8988T (cell line): ENCODE measurements at places on chromosomes 11 and 22.

- no peak for DNase-seq
These were observed 81.1 kb downstream of the PGR start for GRCh38 chr11:101048479-101048878.

DNA sequence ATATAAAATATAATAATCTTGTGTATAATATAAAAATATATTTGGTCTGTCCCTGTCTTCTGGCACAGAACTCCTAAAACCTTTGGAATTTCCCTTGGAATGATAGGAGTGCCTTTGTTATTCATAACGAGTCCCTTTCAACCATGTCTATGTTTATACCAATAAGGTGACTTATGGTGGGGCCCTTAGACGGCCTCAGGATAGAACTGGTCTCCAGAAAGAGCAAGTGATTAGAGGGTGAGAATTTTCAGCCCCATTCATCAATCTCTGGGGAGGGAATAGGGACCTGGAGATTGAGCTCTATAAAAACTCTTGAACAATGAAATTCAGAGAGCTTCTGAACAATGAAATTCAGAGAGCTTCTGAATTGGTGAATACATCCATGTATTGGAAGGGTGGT is 18.4 kb upstream of the PICALM start:
- no peak for DNase-seq

DNA sequence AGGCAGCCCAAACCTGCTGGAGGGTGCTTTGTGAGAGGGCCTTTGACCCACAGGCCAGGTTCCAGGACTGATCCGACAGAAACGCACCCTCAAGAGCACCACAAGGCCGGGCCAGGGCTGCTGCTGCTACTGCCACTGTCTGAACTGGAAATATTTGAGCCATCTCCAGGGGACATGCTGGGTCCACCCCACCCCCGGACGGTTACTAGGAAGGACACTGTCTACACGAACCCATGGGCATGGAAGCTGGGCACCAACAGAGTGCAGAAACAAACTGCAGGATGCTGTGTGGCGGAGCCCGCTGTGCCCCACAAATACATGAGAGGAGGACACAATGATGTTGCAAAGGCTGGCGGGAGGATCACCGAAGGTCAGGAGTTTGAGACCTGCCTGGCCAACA is 283.7 kb downstream of the CTTN start:
- no peak for DNase-seq

DNA sequence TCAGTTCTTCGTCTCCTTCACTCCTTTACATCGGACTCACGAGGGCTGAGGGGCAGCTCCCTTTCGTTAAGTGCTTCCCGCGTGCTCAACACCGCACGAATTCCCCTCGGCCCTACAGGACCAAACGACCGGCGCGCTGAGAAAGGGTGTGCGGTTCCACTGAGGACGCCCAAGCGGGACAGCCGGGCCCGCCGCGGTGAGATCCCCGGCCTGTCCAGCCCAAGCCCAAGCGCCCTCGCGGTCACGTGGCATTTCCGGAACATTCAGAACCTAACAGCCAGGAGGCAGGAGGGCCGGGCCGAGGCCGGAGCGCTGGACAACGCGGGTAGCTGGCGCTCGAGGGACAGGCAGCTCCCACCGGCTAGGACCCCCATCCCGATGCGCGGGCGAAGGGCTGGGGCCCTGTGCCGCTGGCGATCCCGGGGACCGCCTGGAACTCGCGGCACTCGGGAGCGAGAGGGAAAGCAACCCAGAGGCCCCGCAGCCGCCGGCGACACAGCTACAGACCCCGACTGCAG is 737 bp upstream of the STIP1 start:
- no peak for DNase-seq

DNA sequence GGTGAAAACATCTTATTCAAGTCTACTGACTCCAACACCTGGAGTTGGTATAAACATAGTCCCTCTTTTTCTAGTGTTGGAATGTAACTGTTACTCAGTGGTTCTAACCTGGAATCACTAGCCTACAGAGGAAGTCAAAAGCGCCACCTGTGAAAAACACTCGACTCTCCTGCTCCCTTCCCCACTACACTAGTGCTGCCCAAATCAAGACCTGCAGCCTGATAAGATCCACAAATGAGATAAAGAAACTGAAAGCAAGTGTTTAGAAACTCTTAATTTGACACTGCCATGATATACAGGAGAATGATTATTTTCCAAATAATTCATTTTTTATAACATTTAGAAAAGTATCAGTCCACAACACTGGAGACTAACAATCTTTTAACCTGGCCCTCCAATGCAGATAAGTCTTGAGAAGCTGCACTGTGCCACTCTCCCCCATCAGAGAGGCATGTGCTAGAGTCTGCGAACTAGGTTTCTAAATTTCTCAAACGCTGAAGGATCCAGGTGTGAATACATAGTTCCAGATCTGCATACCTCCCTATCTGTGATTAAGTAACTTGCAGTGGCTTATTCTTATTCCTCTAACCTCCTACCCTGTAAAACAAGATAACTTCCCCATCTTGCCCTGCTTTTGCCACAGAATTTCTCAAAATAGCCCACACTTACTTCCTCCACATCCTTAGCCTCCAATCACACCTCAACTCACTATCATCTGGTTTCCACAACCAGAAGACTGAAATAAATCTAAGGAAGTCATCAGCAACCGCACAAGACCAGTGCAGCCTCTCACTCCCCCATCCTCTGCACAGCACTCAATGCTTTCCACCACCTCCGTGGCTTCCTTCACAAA is 88.1 kb downstream of the RRAS2 start:
- no peak for DNase-seq

DNA sequence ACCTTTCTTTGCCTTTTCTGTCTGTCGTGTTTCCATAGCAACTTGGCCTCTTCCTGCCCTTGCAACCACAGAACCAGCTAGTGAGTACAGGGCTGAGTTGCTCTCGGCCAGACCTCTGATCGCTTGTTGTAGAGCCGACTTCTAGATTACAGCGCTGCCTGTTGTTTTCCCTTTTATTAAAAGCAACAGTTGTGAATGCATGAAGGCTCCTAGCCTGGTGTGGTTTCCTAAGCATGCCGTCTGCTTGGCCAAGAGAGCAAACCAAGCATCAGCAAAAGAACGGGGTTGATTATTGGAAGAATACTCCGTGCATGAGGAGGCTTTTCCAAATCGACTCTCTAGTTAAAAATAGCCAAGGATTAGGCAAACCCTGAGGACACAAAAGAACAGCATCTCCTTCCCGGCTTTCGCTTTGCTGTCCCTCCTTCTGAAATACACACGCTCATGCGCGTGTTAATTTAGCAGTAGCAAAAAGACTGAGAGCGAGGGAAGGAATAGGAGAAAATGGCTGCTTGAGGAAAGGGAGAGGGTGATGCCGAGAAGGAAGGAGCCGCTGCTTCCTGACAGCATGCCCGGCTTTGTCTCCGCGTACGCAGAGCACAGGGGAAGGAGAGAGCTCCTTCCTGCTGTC is 71.5 kb upstream of the TTC12 start:
- no peak for DNase-seq

DNA sequence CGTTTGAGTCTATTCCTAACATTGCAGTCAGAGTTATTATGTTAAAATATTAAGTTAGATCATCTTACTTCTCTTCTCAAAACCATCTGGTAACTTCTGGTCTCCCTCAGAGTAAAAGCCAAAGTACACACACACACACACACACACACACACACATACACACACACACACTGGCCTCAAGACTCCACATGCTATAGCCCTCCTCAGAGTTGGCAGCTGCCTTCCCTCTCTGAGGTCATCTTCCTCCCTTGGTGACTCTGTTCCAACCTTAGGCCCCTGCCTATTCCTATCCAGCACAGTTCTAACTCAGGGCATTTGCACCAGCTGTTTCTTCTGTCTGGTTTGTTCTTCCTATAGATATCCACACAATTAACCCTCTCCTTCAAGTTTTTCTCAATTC is 272.0 kb upstream of the SESN3 start:
- DNase-seq: no peak

DNA sequence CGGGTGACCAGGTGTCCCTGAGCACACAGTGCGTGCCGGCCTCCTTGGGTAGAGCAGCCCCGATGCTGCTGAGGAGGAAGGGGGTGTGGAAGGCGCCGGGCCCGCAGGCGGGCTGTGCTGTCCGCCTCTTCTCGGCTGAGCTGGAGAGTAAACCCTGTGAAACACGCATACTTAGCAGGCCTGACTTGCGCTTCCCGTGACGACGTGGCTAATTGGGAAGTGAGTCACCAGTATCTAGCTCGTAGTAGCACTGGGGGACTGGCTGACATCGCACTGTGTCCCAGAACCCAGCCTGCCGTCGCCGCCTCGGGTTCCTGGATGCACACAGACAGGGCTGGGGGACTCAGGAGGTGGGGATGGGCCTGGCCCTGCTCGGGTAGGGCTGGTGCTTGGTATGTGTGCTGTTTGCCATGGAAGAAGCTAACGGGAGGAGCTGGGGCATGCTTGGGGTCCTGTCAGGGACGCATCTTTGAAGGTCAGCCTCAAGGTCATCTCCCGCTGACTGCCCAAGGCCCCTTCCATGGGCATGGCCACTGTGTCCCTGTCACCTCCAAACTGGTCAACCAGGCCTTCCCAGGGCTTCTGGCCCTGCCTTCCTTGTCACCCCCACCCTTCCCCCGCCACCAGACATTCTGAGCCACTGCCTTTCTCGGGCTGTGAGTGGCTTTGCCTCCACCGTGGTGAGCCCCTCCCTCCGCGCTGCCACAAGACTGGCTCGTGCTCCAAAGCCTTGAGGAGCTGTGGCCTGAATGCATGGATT is 1327.0 kb downstream of the BRD1 start:
- DNase-seq: no peak

GRCh38 chr22:42620084-42620483 is 5.4 kb upstream of the POLDIP3 start:
- no peak for DNase-seq

DNA sequence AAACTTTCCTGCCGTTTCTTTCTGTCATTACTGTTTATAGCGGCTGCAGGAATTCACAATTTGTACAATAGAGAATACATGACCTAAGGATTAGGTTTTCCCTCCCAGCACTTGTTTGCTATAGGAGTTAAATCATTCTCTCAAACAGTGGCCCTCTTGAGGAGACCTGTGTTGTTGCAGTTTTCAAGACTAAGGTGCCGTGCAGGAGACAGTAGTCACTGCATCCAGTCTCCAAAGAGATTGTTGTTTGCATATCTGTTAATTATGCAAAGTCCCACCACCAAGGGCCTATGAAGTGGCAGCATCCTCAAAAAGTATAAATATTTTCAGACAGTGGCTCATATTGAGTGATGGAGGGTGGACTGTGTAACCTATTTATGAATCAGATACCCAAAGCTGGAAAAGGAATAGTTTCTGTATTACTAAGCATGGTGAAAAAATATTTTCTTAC is 2.3 kb downstream of the PRSS23 start:
- no peak for DNase-seq

- DNase-seq: no peak
These were observed 6.4 kb upstream of the DPP3 start for GRCh38 chr11:66473608-66474515.

GRCh38 chr22:39738746-39739145 is 154.8 kb downstream of the ENTHD1 start:
- no peak for DNase-seq

GRCh38 chr11:68106165-68106940 is 14.8 kb downstream of the CHKA start:
- DNase-seq: no peak

- no peak for DNase-seq
These were observed 72.5 kb downstream of the MICAL2 start for GRCh38 chr11:12182676-12183541.

DNA sequence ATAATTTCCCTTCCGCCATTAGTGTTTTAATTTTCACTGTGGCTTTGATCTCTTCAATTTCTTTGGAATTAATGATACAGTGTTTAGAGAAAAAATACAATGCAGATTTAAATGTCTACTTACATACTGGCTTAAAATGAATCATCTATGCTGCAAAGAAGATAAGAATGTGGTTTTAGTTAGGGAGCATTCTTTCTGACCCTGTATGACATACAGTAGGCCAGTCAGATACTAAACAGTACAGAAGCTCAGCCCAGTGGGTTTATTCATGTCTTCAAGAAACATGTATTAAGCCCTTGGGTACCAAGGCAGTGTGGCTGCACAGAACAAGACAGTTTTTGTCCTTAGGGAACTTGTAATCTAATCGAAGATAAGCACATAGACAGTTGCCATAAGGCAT is 268.8 kb downstream of the DDX10 start:
- DNase-seq: no peak

- no peak for DNase-seq
These were observed 28.6 kb upstream of the YPEL1 start for GRCh38 chr22:21764038-21764804.

- DNase-seq: no peak
These were observed 203.7 kb downstream of the PGR start for GRCh38 chr11:100925935-100926334.

DNA sequence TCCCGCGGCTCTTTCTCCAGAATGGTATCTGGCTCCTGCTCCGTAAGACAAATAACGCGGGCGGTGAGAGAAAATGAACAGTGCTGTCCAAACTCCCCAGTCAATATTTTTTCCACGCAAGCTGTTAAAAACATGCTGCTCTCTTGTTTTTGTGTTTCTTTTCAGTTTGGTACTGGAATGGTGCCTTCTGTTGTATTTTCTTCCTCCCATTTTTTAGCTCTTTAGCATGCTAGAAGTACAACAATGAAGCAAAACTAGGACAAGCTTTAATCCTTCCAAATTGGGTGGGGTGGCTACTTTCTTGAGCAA is 599 bp upstream of the PPP2R1B start:
- no peak for DNase-seq

- peak; percentile 34 for DNase-seq
These were observed 1.4 kb downstream of the XBP1 start for GRCh38 chr22:28798810-28799605.

- DNase-seq: no peak
These were observed 190.8 kb downstream of the LUZP2 start for GRCh38 chr11:24687531-24688147.

DNA sequence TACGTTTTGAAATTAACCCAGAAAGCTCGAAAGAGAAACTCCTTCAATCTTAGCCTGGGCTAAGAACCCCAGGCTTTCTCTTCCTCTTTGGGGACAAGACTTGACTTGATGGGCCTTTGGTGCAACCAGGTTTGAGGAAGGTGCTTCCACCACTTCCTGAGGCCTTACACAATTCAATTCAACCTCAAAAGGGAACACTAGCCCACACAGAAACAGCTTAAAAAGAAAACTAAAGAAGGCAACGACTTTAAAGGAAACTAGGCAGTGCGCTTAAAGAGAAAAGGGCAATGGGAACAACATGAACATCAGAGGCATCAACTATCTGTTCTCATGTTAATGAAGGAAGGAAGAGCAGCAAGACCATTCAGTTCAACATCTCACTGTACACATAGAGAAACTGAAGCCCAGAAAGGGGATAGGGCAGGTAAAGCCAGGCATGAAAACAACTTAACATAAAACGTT is 24.8 kb downstream of the PAK1 start:
- no peak for DNase-seq

- no peak for DNase-seq
These were observed 5.7 kb upstream of the TMEM41B start for GRCh38 chr11:9320047-9320446.

DNA sequence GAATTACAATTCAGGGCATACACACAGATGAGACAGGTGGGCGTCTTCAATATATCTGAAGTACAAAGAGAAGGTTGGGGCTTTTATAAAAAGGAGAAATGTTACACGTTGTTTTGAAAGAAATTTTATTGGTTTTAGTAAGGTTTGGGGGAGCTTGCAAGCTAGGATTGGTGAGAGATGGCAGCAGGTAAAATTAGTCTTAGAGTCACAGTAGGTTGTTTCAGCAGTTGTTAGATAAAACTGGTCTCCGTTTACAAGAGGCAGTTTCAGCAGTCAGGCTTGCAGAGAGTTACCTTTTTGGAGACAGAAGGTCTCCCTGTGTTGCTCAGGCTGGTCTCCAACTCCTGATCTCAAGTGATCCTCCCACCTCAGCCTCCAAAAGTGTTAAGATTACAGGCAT is 2.4 kb upstream of the SAAL1 start:
- DNase-seq: no peak
